ENCODE measurements at places on chromosomes 1 and 21.

DNA sequence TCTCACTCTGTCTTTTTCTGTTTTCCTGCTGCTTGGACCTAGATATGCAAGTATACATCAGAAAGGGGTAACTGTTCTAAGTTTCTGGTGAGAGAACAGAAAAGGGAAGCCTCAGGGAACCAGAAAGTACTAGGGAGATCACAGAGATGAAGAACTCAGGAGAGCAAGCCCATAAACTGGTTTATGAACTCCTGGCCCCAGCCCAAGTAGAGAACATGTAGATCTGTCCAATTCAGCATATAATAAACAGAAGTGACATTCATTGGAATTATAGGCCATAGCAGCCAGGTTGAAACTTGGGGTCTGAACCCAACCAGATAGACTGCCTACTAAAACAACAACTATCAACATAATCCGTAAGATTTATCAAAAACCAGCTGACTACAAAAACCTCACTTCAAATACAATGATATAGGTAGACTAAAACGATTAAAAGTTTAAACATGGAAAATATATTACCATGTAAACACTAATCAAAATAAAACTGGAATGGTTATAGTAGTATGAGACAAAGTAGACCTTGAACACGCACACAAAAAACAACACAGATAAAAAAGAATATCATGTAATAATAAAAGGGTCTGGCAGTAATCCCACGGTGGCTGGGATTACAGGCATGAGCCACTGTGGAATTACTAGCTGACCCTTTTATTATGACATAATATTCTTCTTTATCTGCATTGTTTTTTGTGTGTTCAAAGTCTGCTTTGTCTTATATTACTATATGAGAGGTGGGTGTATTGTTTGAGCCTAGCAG is 65.0 kb downstream of the ZSWIM5 start:
- no peak for DNase-seq

- no peak for DNase-seq
These were observed 383.5 kb upstream of the B3GALT2 start for GRCh38 chr1:193569983-193570269.

DNA sequence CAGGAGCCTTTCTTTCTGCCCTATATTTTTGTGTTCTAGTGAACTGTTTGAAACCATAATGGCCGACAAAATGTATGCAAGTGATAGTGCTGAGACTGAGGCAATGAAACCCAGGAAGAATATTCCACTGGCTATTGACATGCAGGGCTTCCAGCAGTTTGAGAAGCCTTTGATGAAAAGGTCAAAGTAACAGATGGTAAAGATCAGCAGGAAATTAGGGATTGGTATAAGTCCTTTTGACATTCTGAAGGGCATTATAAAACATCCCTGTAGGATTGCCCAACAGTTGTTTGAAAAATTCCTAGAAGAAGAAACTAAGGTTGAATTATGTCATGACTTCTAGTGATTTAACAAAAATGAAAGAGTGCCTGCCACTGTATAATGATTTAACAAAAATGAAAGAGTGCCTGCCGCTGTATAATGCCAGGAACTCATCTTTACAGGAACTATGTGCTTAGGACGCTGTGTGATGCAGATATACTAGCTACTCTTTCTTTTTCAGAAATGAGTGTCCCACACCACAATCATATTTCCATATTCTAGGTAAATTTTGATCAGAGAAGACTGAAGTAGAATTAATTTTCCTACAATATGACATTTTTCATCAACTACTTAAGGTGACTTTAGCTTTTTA is 283.9 kb upstream of the ST6GALNAC5 start:
- no peak for DNase-seq

- DNase-seq = no peak
These were observed 5.9 kb upstream of the THEM4 start for GRCh38 chr1:151915061-151915686.

DNA sequence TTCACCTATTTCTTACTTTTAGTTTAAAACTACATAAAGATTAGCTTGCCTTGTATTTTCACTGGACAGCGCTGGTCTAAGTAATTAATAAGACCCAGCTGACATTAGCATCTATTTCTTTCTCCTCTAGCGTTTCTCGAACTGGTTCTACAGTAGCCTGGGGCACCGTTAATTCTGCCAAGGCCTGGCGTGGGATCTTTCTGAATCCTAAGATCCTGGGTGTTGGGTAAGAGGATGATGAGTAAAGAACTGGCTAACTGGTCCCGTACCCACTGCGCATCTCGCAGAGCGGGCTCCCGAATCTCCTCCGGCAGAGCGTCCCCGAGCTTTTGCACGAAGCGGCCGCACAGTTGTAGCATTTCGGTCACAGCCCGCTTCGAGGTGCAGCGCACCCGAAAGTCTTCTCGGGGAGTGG is 309 bp downstream of the NSL1 start:
- no peak for DNase-seq

DNA sequence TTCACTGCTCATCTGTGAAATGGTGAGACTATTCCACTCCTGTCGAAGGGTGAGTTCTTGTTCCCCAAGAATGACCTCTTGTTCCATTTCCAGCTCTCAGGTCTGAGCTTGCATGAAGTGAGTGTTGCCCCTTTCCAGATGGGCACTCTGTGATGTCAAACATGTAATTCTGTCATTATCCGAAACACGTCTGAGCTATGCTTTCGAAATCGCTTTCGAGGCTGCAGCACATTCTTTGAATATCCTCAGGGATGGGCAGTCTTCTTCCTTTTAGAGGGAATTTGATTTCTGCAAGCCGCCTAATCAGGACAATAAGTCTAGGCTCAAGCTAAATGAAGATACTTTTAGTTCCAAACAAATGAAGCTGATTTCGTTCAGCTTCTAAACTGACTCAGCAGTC is 15.1 kb downstream of the NFASC start:
- no peak for DNase-seq

DNA sequence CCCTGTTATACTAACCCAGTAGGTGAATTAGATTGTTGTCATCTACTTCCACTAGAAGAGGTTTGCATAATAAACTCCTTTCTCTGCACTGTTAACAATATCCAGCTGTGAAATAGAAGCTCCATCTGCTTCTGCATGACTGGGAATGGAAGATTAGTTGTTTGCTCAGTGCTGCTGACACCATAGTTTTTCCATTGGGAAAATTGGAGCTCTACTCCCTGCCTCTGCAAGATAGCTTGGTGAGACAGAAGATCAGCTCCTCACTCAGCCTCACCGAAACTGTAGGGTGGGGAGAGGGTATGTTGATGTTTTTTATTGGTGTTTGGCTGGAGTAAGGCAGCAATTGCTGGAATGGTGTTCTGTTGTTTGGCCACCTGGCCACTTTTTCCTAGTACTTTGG is 331.6 kb upstream of the ADAMTS5 start:
- DNase-seq = no peak

DNA sequence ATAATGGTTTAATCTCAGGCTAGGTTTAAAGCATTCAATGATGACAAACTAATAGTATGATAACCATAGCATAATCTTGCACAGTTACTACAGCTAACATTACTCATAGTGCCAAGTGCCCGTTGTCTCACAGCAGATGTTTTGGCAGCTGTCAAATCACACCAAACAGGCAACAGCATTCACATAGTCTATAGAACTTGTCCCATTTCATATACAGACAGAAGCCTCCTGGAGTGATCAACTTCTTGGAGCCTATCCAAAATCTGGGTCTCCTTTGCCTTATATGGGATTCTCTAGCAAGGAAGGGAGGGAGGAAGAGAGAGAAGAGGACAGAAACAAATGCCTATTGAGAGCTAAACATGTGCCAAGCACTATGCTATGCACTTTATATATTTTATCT is 250.6 kb upstream of the ZP4 start:
- no peak for DNase-seq

DNA sequence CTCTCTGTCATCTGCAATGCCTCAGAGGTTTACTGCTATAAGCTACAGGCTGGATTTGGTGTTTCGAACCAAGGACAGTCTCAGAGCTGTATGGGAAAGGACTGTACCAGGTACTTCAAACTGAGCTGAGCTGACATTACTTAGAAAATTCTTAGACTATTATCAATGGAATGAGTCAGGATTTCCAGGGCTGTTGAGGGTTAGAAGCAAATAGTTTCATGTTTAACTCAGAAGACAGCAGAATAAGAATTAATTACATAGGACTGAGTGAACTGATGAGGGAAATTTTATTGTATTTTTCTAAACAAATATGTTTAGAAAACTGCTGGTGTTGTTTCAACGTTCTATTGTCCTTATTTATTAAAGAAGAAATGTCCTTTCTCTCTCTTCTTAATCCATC is 74.3 kb upstream of the CAPZB start:
- no peak for DNase-seq

GRCh38 chr1:84619383-84620102 is 45.3 kb upstream of the CTBS start:
- peak; percentile 43 for DNase-seq

DNA sequence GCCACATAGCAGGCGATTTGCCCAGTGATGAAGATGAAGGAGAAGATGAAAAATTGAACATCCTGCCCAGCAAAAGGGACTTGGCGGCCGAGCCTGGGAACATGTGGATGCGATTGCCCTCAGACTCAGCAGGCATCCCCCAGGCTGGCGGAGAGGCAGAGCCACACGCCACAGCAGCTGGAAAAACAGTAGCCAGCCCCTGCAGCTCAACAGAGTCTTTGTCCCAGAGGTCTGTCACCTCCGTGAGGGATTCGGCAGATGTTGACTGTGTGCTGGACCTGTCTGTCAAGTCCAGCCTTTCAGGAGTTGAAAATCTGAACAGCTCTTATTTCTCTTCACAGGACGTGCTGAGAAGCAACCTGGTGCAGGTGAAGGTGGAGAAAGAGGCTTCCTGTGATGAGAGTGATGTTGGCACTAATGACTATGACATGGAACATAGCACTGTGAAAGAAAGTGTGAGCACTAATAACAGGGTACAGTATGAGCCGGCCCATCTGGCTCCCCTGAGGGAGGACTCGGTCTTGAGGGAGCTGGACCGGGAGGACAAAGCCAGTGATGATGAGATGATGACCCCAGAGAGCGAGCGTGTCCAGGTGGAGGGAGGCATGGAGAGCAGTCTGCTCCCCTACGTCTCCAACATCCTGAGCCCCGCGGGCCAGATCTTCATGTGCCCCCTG is 3.3 kb downstream of the ZBTB18 start:
- no peak for DNase-seq
